Cortex of kidney (tissue), 1 donor: ENCODE measurements at places on chromosomes 1 and 21.

DNA sequence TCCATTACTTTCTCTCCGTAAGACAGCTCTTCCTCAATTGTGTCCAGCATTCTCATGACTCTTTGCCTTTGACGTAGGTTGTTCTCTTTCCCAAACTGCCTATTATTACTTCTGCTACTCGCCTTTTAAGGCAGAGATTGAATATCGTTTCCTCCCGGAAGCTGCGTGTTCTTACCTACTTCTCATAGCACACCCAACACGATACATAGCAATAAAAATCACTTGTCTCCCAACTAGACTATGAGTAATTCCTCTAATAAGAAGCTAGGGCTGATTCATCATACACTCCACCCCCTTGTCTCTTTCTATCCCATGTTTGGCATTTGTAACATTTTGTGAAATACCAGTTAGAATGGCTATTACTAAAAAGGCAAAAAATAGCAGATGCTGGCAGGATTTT, 55.8 kb upstream of the SGIP1 start:
- no peak for DNase-seq

- DNase-seq: no peak
Measured at GRCh38 chr21:25578056-25578961, 29.0 kb downstream of the MRPL39 start.

DNA sequence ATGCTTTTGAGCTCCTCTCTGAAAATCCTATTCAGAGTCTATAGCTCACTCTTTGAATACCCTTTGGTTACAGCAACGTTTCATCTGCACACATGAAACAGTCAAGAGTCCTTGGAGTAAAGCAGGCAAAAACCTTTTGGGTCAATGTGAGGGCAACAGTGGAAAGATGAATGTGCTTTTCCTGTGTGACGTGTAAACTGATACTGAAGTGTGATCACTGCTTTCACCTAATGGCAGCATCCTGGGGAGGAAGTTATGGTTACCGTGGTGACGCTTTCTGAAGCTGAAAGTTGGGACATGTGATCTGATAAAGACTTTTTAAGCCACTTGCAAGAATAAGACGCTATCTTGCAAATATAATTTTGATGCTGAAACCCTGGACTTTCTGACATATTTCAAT, 160.0 kb downstream of the SEC16B start:
- no peak for DNase-seq

DNA sequence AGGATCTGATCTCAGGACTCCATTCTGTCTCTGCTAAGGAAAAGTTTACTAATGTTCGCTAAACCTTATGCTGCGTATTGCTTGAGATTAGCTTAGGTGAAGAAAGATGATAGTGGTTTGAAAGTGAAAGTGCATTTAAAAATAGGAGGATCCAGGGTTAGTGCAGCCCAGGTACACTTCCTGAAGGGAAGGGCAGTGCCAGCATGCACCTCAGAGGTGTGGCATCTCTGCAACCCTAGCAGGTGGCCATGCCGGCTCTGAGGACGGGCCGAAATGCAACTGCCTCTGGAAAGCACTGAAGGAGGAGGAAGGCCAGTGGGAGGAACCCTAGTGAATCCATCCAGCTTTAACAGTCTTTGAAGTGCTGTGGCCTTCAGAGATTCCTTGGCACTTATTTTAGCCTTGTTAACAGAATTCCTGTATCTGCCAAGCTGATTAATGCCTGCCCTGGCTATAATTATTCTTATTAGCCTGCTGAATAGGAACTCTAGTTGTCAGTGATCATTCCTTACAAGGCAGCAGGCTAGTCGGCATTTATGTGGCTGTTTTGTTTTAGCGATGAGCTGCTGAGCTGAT, 5.5 kb downstream of the PTGFRN start:
- no peak for DNase-seq
